T-helper 9 cell (primary cell): ENCODE measurements at places on chromosomes 6 and 20.

GRCh38 chr6:34334796-34335416, 57.6 kb downstream of the NUDT3 start:
- DNase-seq: no peak

DNA sequence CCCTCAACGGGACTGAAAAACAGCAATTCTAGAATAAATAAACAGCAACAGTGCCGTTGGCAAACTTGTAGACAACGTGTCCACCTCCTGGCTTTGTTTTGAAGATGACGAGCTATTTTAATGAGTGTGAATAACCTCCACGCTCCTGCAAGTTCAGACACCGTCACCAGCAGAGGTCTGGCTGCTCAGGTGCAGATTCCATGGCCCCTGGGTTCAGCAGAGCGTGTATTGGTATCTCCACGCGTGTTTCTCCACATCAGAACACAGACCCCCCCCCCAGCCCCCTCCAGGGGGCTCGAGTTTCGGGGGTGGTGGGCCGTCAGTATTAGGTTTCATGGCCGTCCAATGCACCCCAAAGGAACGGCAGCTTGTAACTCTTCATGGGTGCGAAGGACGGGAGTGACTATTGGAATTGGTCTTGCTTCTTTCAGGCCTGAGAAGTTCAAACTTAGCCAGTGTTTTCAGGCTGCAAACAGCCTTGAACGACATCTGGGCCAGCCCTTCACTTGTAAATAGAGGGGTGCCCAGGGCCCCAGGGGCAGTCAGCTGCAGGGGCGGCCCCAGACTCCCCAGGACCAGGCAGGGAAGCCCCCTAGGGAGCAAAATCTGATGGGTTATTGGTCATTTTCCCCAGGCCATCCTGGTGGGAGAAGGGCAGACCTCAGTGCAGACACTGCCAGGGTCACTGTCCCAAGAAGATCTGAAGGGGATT, 308.6 kb downstream of the TAF4 start:
- DNase-seq: no peak

- DNase-seq: no peak
These were observed 278.6 kb upstream of the FLRT3 start for GRCh38 chr20:14616003-14616402.

- no peak for DNase-seq
These were observed 14.4 kb downstream of the SNPH start for GRCh38 chr20:1280195-1281102.

DNA sequence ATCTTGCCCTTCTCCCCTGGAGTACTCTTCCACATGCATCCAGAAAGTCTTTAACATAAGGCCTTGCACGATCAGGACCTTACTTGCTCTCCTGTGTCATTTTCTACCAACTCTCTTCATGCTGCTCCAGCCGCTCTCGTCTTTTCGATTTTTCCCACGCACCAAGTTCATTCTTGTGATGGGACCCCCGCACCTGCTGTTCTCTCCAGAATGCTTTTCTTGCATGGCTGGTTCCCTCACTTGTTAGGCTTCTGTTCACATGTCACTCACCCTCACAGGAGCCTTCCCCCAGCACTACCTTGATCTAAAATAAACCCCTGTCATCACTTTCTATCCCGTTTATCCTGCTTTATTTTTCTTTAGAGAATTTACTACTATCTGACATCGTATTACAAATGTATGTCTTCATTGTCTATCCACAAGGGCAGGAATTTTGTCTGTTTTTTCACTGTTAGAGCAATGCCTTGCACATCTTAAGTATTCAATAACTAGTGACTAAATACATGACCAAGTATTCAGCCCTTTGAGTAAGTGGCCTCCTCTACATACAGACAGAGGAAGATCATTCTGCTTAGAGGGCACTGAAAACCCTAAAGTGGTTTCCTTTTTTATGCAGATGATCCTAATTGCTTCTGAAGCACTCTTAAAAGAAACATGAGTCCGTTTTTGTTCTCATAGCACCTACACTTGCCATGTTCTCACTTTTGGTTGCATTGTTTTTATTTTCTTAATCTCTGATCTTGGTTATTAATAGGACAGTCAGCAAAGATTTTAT, 166.9 kb downstream of the SLC16A10 start:
- no peak for DNase-seq

DNA sequence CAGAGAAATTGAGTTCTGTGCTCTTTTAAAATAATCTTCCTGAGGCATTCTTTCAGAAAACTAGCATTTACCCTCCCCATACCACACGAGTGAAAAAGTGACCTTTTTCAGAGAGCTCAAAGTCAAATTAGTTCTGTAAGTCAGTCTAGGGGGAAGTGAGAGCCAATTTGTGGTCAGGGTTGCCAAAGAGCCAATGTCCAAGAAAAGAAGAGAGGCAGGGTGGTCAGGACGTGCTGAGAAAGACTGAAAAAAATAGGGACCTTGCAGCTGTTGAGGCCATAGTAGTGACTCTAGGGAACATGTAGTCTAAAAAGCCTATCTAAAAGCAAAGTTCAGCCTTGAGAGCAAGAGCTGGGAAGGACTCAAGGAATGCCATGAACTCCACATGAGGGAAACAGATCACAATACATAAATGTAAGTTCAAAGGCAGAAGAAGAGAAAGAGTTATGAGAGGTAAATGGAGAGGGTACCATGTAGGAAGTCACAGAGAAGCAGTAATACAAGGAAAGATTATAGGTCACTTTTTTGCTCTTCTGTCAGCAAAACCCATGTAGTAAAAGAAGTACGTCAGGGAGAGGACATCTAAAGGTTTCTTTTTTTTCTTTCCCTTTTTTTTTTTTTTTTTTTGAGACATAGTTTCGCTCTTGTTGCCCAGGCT, 565.1 kb upstream of the FLRT3 start:
- no peak for DNase-seq

DNA sequence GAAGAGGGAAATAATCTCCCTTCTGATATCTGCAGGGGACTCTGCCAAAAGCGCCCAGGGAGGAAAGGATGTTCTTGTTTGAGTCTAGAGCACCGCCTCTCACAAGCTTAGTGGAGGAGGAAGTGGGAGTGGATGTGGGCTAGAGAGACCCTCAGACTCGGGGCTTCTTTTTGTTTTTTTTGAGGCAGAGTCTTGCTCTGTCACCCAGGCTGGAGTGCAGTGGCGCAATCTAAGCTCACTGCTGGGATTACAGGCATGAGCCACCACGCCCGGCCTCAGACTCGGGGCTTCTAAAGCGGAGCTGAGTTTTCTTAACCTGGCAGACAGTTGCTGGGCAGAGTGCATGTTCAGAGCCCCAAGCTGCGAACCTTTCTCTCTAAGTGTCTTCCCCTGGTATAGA, 310.8 kb downstream of the BMP7 start:
- no peak for DNase-seq

DNA sequence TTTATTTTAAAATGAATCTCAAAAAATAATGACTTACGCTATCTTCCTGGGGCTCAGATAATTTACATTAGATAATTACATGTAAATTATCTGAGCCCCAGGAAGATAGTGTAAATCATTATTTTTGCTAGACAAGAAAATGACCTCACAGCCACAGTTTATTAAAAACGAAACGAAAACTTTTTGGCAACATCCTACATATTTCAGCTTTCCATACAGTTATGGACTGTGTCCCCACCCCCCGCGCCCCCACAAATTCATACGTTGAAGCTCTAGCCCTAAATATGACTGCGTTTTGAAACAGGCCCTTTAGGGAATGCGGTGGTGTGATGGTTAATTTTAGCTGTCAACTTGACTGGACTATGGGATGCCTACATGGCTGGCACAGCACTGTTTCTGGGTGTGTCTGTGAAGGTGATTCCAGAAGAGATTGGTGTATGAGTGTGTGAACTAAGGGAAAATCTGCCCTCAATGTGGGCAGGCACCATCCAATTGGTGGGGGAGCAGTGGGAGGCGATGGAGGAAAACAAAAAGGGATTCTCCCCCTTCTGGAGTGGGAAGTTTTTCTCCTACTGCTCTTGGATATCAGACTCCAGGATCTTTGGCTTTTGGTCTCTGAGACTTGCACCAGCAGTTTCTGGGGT, 52.6 kb downstream of the TRPC4AP start:
- no peak for DNase-seq

DNA sequence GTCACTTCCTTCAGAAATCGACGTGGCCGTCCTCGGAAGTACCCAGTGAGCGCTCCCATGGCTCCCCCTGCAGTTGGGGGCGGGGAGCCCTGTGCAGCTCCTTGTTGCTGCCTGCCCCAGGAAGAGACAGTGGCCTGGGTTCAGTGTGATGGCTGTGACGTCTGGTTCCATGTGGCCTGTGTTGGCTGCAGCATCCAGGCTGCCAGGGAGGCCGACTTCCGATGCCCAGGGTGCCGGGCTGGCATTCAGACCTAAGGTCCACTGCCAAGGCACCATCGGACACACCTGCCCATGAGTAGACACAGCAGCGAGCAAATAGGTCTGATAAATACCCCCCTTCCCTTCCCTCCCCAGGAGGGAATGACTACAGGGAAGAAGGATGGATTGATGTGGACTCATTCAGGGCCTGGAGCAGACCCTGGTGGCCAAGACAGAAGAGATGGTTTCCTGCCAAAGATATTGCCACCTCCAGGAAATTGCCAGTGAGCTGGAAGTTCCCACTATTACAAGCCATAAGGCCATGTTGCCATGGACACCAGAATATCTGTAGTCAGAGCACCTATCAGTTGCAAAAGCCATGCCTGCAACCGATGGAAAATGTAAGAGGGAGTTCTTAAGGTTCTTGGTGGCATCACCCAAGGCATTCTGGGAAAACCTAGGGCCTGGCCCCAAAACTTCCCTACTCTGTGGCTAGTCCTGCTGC, 4.2 kb downstream of the TCF19 start:
- DNase-seq: no peak

GRCh38 chr20:23246717-23247664, 103.6 kb upstream of the NXT1 start:
- DNase-seq: no peak

- DNase-seq: no peak
These were observed 122.0 kb upstream of the NRSN1 start for GRCh38 chr6:24004062-24004461.

GRCh38 chr20:824490-824889, 9.0 kb upstream of the FAM110A start:
- DNase-seq: no peak

DNA sequence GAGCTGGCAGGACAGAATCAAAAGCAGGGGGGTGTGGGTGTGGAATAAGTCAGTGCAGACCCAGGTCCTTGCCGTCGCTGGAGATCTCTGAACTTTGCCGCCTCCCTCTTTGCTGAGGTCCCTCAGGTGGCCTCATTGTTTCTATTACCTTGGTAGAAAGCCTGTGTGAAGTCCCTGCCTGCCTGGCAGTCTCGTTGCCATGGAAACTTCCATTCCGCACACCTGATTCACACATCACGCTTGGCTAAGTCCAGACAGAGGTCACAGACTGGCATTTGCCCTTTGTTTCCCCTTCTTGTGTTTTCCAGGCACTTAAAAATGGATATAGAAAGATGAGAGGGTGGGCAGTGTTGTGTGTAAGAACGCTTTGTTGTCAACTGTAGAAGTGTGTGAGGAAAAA, 260.6 kb downstream of the PRL start:
- no peak for DNase-seq

DNA sequence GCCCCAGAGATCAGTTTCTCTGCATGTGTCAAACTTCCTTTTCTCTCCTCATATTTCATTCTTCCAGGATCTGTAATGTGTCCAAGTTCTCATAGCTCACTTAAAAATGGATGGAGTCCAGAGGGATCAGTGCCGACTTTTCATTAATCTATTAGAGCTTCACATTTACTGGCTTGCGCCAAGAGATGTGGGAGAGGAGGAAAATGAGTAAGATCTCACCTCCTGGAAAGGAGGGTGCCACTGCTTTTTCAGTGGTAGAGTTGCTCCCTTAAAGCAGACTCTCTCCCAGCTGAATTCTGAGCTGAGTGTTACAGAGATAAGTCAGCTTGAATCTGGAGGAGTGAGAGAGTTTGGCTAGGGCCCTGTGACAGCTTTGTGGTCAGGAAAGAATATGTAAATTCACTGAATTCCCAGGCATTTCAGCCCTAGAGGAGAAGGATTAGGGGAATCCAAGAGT, 175.9 kb downstream of the SOX4 start:
- no peak for DNase-seq

DNA sequence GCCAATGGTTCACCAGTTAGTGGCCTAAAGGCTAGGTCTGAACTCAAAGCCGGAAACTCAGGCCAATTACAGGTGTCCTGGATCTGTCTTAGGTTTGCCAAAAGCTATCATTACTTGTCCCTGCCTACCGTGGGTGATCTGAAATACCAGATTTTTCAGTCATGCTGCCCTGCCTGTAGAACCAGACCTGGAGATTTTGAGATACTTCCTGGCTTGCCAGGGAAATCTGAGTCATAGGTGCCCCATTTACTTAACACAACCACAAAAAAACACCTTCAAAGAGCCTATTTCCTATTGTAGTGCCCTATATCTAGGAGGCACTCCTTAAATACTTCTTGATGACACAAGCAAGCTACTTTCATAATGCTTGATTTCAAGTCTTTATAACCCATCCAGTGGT, 13.9 kb upstream of the RANBP9 start:
- no peak for DNase-seq

DNA sequence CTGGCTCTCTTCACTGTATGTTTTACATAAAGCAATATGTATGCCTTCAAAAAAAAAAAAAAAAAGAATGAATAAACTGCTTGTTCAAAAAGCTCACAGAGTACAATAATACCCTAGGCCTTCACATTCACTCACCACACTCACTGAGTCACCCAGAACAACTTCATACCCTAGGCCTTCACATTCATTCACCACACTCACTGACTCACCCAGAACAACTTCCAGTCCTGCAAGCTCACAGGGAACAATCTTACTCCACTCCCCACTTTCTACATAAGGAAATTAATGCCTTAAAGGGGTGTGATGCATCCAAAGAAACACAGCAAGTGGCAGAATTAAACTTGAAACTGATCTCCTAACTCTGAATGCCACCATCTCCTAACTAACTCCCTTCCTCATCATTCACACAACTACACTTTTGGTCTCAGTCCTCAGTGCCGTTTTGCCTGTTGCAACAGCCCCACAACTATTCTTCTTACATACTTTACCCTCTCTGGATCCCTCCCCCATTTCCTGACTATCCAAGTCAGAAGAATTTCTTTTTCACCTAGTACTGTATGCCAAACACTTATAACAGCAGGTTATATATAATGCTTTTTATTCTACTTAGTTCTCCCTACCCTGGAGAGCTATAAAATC, 34.2 kb downstream of the NHSL1 start:
- no peak for DNase-seq

DNA sequence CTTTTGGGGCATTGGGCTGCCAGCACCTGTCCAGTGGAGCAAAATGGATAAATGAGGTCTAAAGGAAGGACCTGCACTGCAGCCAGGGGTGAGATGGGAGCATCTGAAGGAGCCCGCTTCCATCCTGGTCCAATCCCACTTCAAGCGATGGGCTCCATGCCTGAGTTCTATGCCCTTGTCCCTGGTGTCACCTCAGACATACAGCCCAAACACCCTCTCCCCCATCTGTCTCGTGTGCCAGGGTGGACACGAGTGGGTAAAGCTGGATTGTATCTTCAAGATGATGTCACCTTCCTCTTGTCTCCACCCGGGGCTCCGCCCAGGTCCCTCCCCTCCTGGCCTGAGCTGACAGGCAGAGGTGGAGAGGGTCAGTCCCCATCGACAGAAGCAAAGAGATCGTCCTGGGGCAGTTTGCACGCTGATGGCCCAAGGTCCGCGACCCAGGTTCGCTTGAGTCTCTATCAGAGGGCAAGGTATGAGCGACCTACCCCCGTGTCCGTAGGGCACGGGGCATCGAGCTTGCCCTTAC, 544 bp downstream of the SMIM29 start:
- DNase-seq: peak; percentile 48
